ENCODE measurements at places on chromosomes 12 and 14.
A peak's percentile ranks its signal among the peaks of the same experiment; 100 is the strongest.

GRCh38 chr12:46617167-46617566, 208.6 kb downstream of the SLC38A4 start:
- peak; percentile 37 for DNase-seq

DNA sequence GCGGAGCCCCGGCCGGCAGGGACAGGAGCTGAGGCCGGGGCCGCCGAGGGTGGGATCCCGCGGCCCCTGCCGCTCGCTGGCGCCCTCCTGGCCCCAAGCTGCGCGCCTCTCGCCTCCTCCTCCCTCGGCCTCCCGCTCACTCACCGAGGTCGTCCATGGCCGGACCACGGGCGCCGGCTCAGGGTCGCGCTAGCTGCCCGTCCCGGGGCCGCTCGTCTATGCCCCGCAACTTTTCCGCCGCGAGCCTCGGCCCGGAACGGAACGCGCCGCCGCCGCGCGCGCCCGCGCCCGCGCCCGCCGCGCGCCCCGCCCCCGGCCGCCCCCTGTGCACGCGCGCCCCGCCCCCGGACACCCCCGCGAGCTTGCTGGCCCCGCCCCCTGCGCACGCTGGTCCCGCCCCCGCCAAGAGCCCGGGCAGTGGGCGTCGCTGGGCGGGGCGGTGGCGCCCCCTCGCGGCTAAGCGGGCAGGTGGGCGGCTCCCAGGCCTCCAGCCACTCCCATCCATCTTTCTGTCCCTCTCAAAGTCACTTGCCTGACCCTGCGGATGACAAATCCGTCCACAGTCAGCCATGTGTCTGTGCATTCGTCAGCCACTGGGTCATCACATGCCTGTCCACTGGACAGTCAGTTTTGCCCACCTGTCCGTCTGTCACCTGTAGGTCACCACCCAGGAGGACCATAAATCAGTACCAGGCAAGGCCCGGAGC, at the start of gene PXN:
PXN (minus strand) TSS at position 258 of the 707 bp plus-strand sequence; CDS start at position 157, 101 bp downstream.
- DNase-seq: no peak

DNA sequence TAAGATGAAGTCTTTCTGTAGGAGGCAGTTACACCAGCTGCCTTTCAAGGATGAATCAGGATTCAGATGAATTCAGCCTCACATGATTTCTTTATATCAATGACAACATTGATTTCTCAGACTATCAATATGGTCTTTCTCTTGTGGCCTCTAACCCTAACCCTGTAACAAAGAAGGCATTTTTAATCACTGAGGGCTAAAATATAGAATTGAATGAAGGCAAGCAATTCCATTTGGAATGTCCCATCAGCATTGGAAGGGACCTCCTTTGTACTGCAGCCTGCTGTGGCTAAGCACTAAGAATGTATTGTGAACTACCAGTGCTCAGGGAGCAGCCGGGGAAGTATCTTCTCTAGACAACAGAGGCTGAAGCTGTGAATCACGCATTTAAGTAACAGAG, 90.6 kb upstream of the FRMD6 start:
- DNase-seq: no peak

- DNase-seq: peak; percentile 95
These were observed 412.9 kb downstream of the RAD51B start for GRCh38 chr14:68232300-68233055.

- no peak for DNase-seq
These were observed 66.0 kb downstream of the FLRT2 start for GRCh38 chr14:85595981-85596380.

- DNase-seq: no peak
These were observed 275.8 kb downstream of the SLC6A15 start for GRCh38 chr12:84636801-84637290.

DNA sequence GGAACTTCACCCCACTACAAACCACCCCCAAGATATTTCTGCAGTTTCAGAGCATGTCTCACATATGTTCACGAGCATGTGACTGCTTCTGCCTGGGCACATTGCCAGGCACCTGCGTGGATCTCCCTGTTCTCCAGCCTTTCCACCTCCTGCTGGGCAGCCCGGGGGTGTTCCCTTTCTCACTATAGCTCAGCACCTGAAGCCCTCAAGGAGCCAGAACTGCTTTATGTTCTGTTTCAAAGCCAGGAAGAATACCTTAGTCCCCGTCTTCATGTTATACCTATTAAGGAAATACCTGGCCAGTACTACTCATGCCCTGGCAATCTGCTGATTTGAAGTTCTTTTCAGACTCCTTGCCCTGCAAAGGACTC, 4.2 kb upstream of the FGF6 start:
- no peak for DNase-seq

DNA sequence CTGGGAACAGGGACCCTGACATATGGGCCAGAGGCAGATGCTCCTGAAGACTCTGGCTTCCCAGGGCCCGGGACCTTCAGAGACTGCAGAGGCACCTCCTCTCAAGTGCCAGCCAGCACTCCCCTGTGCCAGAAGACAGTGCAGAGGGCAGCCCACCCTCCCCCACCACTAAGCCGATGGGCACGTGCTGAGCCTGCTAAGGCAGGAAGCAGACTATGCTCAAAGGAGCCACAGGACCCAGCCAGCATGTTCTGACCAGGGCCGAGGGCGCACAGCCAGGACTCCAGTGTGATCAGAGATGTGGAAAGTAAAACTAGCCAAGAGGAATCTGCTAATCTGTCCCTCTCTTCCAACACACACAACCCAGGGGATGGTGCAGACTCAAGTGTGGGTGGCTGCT, 29.8 kb downstream of the DIO3 start:
- DNase-seq: no peak

- DNase-seq: no peak
These were observed 50.4 kb downstream of the RPH3A start for GRCh38 chr12:112841906-112842305.

- no peak for DNase-seq
These were observed 35.5 kb upstream of the MAX start for GRCh38 chr14:65137648-65138307.

GRCh38 chr14:85528897-85529631, 880 bp upstream of the FLRT2 start:
- DNase-seq: no peak

DNA sequence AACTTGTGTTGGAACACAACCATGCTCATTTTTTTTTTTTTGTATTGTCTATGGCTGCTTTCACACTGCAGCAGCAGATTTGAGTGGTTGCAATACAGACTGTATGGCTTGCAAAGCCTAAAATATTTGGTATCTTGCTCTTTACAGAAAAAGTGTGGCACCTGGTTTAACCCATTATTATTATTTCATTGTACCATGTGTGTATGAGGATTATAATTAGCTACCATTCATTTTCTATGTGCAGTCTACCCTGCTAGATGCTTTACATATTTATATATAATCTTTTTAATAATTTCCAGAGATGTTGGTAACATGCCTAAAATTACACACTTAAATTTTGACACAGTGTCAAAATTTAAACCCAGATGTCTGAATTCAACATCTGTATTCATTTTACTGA, 37.7 kb downstream of the SPATS2 start:
- DNase-seq: no peak

- DNase-seq: no peak
These were observed 147.9 kb upstream of the MYL2 start for GRCh38 chr12:111068290-111068689.

Measured in AG09309 (cell line).